ENCODE measurements at places on chromosomes 2 and 18.
A peak's percentile ranks its signal among the peaks of the same experiment; 100 is the strongest.

- DNase-seq: peak; percentile 56
These were observed 39.8 kb upstream of the AAK1 start for GRCh38 chr2:69683170-69683971.

DNA sequence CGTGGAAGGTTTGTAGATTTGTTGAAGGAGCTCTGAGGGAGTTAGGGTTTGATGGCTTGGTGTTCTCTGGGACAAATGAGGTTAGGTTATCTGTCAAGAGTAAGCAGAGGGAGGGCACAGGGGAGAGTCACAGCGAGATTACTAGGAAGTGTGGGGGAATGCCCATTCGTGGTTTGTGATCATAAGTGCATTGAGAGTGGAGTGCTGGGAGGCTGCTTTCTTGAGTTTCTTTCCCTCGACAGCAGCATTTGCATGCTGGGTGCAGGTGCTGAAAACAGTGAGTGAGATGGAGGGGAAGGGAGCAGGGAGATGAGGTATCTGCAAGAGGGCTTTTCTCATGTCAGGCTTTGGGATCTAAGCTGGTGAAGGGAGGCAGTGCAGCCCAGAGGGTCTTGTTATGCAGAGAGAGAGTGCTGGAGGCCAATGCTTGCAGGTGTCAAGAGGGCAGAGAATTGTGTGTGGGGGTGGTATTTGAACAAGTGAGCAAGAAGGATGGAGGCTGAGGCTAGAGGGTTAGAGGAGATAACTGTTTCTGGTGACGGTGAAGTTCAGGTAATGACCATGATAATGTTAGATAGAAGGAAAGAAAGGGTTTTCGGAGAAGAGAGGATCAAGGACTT, 8.8 kb downstream of the RALB start:
- no peak for DNase-seq

GRCh38 chr18:79884294-79884962, 67.0 kb downstream of the SLC66A2 start:
- no peak for DNase-seq

DNA sequence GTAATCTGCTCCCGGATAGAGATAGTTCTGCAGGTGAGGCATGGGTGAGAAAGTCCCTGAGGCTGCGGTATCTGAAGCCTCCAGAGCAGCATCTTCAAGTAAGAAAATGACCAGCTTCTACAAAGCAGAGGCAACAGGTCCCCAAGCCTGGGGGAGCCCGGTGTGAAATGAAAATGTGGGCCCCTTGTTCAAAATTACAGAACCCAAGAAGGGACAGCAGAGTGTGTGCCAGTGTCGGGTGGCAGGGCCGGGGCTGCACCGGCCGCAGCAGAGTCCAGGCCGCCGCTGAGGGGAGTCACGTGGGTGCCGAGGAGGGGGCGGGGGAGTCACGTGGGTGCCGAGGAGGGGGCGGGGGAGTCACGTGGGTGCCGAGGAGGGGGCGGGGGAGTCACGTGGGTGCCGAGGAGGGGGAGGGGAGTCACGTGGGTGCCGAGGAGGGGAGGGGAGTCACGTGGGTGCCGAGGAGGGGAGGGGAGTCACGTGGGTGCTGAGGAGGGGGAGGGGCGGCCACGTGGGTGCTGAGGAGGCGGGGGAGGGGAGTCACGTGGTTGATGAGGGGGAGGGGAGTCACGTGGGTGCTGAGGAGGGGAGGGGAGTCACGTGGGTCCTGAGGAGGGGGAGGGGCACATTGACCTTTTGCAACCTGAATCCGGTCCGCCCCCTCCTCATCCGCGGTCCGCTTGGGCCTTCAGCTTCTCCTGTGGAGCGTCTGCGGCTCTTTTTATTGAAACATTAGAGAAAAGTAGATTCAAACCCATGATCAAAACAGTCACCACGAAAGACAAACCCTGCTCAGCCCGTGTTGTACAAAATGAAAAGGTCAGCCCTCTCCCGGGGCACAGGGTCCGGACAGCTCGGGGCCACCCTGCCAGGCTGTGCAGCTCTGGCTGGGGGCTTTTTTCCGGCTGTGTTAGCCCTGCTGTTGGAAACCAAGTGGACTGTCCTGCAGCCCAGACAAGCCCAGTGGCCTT, 10.4 kb downstream of the COLEC11 start:
- peak; percentile 94 for DNase-seq

DNA sequence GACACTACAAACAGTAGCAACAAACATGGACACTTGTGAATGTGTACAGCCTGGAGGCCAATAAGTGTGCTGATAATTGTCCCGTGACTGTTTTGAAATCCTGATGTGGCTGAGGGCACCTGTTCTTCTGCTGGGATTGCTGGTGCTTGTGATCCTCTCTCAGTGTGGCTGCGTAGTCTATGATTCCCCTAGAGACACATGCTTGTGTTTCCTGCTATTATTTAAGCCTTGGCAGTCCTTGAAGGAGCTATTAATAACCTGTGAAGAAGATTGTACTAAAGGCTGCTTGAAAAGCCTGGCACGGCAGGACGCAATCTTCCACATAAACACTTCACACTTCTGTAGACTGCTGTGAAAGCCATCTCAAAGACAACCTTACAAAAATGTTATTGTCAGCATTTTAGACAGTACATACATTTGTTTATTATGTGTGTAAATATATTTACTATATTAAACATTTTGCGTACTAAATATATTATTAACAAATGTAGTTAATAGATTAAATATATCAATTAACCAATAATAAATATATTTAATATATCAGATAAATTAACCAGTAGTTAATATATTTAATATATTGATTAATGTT, 71.4 kb downstream of the GALR1 start:
- DNase-seq: no peak

DNA sequence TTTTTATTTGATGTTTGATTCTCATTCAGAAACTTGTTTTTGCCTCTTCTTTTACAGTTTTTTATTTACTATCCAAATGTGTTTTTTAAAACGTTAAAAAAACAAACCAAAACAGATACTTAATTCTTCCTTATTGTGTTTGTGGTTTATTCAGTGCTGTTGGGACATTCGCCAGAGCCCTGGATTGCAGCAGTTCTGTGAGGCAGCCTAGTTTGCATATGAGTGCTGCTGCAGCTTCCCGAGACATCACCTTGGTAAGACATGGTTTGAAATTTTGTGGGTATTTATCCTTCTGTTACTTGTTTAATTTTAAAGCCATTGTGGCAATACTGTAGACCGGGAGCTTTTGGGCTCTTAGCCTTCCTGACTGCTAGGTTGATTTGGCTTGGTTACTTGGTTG, 91.2 kb downstream of the MTA3 start:
- no peak for DNase-seq

DNA sequence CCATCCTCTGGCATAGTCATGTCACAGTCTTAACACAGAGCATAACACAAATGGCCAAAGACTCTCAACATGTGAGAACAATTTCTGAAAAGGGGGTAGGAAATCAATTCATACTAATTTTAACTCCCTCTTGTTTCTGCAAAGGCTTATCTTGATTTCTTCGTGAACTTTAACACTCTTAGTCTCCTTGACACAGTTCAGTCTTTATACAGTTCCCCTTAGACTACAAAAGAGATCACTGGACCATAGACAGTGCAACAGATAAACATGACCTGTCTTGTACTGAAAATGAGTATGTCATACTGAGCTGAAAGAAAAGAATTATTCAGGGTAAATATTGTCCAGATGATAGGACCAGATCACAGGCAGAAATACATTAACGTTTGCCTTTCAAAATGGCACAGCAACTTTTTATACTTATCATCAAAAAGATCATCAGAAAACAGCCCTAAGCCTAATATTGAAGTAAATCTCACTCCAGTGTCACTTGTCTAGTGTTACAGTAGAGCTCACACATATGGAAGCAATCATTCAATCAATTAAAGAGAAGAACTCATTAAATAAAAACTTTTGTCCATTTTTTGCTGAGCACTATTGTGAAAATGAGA, 56.4 kb upstream of the VRK2 start:
- no peak for DNase-seq

DNA sequence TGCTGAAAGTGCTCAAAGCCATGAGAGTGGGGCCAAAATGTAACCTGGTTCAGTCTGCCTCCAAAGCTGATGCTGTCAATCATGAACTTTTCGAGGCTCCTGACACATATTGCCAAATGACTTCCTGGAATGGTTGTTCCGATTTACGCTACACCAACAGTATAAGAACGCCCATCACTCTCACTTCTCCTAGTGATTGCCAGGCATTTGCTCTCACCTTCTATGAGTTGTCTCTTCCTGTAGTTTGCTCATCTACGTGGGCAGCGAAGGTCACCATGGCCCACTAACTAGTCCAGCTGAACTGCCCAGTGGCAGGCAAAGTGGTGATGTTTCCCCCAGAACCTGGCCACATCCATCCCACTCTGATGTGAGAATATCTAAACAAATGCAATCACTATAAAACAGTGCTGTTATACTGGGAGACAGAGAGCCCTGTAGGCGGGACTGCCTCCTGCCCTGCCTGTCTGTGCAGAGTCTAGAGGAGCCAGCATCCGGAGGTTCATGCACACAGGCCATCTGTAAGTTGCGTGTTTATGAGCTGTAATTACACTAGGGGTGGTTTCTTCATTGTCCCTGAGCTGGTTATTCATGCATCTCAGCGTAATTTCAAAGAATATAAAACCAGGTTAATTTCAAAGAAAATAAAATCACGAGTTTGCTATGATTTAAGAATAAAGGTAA, 8.8 kb upstream of the CABLES1 start:
- DNase-seq: peak; percentile 27

- peak; percentile 21 for DNase-seq
These were observed 72.6 kb downstream of the TXNL1 start for GRCh38 chr18:56565551-56566345.

DNA sequence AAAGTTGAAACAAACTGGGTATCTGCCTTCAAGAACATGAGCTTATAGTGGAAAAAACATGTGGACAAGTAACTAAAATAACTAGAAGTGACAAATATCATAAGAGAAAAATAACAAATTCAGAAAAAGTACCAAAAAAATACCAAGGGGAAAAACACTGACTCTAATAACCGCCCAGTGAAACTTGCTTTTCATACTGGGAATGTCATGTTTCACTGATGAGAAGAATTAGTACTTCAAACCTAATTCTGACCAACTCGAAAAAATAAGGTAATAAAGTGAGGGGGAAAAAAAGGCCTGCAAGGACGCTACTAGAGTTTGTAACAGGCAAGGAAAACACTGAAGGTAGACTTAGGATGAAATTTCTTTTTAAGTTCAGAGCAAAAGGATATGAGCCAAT, 83.6 kb downstream of the RTTN start:
- DNase-seq: no peak

GRCh38 chr2:236928380-236929037, 157.2 kb upstream of the COPS8 start:
- no peak for DNase-seq

- no peak for DNase-seq
These were observed 48.0 kb upstream of the RMND5A start for GRCh38 chr2:86672027-86672545.

GRCh38 chr18:44298566-44298965, 382.1 kb upstream of the SETBP1 start:
- no peak for DNase-seq

Data from SJCRH30 (cell line).